Fibroblast of skin of right quadriceps (primary cell): ENCODE measurements at places on chromosomes 16 and 17.

GRCh38 chr16:54930005-54930868 lies at the start of gene IRX5:
Gene IRX5 (plus strand): TSS chr16:54930865. CDS start chr16:54931199, 334 bp downstream.
- DNase-seq: peak; percentile 99

- DNase-seq: peak; percentile 82
Measured at GRCh38 chr16:84739349-84740124, 39.7 kb downstream of the USP10 start.

GRCh38 chr17:63682441-63682840 lies 17.5 kb downstream of the LIMD2 start:
- no peak for DNase-seq

GRCh38 chr17:45906927-45907622 lies 12.7 kb downstream of the MAPT start:
- no peak for DNase-seq

DNA sequence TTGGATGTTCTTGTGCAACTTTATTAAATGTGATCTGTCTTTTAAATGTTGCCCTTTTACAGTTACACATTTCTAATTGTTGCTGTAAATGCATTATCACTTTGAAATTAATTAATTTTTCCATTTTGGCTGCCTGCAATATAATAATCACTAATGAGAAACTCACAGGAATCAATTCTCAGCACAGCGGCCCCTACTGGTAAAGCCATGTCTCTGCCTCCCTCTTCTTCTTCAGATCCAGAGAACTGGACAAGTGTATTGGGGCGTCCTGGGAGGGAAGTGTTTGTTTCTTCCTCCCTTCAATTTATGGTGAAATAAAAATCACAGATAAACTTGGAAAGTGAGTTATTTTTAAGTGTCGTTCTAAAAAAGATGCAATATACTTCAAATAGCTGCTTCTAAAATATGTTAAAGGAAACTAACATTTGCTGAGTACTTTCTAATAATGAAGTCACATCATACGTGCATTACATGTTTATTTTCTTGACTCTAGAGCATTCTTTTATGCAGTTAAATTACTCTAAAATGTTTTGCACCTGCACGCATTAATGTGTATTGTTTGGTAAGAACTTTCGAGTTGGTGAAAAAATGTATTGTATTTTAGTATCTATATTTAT lies 338.0 kb downstream of the WWOX start:
- peak; percentile 2 for DNase-seq
